ENCODE measurements at places on chromosomes 6 and 20.

- DNase-seq, result no peak
Observed at GRCh38 chr6:90820436-90820835, 233.6 kb upstream of the MAP3K7 start.

DNA sequence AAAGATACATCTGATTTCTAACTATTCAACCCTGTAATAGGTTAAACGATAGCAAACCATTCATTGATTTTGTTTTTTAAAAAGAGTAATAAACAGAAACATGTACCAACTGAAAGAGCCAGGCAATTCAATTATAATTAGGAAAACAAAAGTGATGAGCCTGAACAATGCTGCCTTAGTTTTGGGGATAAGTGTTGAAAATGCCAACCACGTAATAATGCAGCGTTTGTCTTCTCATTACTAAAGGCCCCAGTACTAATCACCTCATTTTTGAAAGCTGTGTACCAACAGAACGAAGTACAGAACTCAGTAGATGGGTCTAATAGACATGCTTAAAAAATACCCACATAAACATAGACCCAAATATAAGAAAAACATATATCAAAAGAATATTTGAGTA is 663.6 kb upstream of the CHD6 start:
- DNase-seq, result no peak

DNA sequence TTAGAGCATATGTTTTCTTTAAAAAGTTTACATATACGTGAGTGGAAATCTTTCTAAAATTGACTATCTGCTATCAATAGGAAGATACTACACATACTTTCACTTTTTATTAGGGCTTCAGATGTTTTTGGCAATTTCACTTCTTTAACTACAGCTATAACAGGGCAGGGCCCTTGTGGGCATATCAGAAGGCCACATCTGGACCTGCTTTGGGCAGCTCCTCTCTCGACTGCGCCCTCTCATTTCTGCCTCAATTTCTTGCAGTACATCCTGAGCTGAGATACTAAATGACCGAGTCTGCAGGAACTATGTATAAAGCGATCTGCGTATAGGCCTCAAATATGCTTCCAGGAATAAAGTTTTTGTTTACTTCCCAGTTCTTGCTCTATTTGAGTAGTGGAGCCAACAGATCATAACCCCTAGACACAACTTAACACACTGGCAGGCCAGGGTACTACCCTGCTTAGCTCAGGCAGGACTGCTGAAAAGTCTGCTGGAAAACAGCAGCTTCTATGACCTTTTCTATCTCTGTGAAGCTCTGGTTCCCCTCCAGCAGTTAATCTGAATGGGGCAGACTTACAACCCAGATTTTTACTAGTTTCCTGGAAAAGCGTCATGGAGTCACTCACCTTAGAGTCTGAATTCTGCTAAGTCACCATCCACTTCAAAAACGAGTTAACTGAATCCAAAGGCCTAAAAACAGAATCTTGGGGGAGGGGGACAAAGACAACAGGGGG is 12.7 kb downstream of the GCLC start:
- no peak for DNase-seq

DNA sequence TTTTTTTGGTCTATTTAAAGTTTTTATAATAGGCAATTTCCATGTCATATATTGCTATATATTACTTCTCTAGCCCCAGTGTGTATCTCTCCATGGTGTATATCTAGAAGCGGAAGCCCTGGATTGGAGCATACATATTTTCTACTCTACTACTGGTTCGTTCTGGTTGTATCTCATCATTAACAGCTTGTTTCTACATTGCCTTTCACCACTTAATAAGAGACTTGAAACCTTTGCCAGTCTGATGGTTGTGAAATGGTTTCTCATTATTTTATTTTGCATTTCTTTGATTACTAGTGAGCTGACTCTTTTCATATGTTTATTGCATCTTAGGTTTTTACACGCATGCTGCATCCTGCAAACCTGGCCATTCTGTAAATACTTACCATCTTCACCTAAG is 3.6 kb downstream of the DSTN start:
- DNase-seq, result no peak

- no peak for DNase-seq
Observed at GRCh38 chr20:32549842-32550241, 35.3 kb downstream of the NOL4L start.

- no peak for DNase-seq
Observed at GRCh38 chr6:80543598-80544222, 437.2 kb downstream of the BCKDHB start.

DNA sequence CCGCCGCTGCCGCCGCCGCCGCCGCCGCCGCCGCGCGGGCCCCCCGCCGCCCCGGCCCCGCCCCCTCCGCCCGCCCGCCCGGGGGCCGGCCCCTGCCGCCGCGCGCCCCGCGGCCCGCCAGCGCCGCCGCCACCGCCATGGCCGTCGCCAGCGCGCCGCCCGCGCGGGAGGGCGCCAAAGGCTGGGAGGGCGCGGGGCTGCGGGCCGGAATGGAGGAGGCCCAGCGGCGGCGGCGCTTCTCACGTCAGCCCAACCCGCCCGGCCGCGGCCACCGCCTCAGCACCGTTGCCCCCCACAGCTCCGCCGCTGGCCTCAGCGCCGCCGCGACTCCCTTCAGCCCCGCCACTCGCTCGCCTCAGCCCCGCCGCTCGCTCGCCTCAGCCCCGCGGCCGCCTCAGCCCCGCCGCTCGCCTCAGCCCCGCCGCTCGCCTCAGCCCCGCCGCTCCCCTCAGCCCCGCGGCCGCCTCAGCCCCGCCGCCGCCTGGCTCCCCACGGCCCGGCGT is 258 bp downstream of the PHF10 start:
- peak; percentile 45 for DNase-seq

- peak; percentile 68 for DNase-seq
Observed at GRCh38 chr20:50575865-50576720, 65.9 kb downstream of the PTPN1 start.

Data from activated CD8-positive, alpha-beta memory T cell treated with anti-CD3 and anti-CD28 coated beads, Interleukin-2, amount 50 U/mL, for 4 hours (primary cell).